GF-D8 (cell line): ENCODE measurements at places on chromosomes 11 and 22.

DNA sequence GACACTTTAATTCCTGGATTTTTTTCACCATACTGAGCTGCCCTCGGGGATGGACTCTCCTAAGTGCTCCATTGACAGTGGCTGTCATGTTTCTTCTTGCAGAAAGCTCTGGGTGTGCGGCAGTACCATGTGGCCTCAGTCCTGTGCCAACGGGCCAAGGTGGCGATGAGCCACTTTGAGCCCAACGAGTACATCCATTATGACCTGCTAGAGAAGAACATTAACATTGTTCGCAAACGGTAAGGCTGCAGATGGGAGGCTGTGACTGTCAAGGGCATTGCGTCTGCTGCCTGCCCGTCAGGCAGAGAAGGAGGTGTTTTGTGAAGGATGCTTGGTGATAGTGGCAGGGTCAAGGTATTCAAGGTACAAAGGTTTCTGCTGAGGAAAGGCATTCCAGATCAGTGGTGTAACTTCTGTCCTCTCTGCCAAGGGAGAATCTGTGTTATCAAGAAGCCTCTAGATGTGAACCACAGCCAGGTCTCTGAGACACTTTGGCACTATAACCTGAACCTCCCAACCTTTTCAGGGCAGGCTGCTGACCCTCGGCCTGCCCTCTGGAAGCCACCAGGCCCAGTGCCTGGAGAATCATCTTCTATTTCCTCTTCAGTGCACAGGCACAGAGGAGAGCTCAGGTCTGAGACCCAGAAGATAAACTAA is 30.8 kb downstream of the ACO2 start:
- no peak for DNase-seq

- no peak for DNase-seq
These were observed 10.3 kb upstream of the IL2RB start for GRCh38 chr22:37160027-37160426.

DNA sequence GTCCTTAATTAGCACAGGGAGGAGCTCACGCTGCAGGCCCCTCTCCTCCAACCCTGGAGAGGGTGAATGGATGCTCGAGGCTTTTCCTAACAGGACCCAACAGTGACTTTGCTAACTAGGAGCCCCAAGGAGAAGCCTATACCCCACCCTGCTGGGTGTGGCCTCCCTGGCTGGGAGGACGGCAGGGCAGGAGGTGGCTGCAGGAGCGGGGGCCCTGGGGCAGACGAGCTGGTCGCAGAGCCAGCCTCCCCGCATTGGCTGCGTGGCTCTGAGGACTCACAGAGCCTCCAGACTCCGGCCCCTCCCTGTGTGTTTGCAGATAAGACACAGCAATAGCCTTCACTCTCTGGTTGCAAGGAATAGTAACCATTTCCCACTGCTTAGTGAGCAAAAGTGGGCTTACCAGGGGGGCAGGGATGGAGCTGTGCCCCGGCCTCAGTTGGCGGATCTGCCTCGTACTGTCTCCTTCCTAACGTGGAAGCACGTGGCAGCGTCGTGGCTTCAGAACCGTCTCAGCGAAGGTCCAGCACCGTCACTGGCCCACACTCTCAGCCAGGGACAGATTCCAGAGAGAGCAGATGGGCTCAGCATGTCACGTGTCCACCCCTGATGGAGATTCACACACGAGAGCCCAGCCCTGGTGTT is 1087.5 kb downstream of the BRD1 start:
- DNase-seq, result no peak

GRCh38 chr11:46672381-46672839 is 28.0 kb downstream of the ARHGAP1 start:
- DNase-seq, result peak; percentile 2

DNA sequence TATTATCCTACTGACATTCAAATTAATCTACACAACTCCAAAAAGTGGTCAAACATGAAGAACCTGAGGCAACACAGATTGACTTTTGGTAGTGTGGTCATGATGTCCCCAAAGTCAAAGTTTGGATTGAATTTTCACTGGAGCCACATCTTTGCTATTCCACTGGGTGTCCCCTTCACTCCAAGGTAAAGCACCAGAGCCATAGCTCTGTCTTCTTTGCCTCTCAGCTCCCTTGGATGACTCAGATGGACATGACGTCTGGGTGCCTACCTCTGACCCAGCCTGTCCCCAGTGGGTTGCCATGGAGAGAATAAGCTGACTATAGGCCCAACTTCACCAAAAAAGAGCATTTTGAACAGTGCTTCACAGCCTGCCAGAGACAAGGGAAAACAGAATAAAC is 57.4 kb upstream of the ARHGAP42 start:
- no peak for DNase-seq

DNA sequence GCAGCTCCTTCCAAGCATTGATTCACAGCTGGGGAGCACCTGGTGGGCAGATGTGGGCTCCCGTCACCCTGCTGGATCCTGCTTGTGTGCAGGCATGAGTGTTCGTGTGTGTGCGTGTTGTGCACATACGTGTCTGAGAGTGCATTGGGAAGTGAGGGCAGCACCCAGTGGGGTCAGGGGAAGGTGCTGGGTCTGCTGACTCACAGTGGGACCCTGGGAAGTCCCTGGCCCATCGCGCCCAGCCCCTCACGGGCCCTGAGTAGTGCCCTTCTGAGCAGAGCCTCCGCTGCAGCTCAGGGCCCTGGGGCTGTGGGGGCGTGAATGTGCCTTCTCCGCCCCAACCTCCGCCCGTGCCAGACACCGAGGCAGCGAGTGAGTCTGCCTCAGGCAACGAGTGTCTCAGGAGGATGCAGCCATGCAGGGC is 36.8 kb downstream of the WNT11 start:
- DNase-seq, result no peak

GRCh38 chr11:128089962-128090361 is 497.4 kb downstream of the ETS1 start:
- no peak for DNase-seq

- DNase-seq, result no peak
These were observed 267.0 kb upstream of the NCAM1 start for GRCh38 chr11:112694245-112694644.

DNA sequence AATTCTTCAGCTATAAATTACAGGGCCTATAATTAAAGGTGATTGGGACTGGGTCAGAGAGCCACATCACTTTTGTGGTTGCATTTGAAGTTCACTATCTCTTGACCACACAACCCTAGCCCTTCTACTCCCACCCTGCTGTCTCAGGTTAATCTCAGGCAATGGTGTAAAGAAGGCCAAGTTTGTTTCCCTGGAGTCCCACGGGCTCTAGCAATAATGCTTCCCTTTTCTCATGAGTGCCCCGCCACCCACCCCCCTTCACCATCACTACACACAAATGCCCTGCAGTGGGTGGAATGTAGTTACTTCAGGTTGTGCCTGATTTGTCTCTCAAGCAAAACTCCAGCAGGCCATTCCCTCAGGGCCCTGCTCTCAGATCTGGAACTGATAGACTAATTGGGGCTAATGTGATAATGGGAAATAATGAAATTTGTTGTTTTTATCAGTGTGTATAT is 1.8 kb upstream of the EHF start:
- no peak for DNase-seq

- DNase-seq, result no peak
These were observed 18.2 kb upstream of the C22orf42 start for GRCh38 chr22:32177221-32177765.

GRCh38 chr22:45688600-45689080 is 17.0 kb downstream of the ATXN10 start:
- DNase-seq, result peak; percentile 46

GRCh38 chr22:29275819-29276565 is 7.9 kb downstream of the EWSR1 start:
- no peak for DNase-seq
